Cardiac septum (tissue), 1 donor: ENCODE measurements at places on chromosomes 1 and 21. TPM values are rescaled to one million over a fixed set of nuclear protein-coding genes. Genes with fewer than 3 reads are reported as not detected.

SV2A gene
- total RNA-seq, result 0.83 TPM

L1TD1 gene
- 0.67 TPM for total RNA-seq

LAMC2 gene
- 0.40 TPM for total RNA-seq

MSH4 gene
- total RNA-seq, result 0.81 TPM

MROH7 gene
- 14.3 TPM for total RNA-seq

TCHHL1 gene
- total RNA-seq, result not detected

GSTM4 gene
- 33.0 TPM for total RNA-seq

CLDN19 gene
- not detected for total RNA-seq

RNU1-2 gene
- 6,195 TPM for total RNA-seq

ACOT11 gene
- total RNA-seq, result 44.1 TPM

TLR5 gene
- 1.6 TPM for total RNA-seq

PLA2G2C gene
- total RNA-seq, result not detected

IFNLR1 gene
- 2.3 TPM for total RNA-seq

C1orf74 gene
- total RNA-seq, result 1.6 TPM

KCNN3 gene
- total RNA-seq, result 2.8 TPM

FCGR3B gene
- total RNA-seq, result 8.4 TPM
